Hematopoietic multipotent progenitor cell treated with erythropoietin and hydrocortisone succinate and interleukin-3 and kit ligand, for 4 days (in vitro differentiated cells): ENCODE measurements at places on chromosomes 3 and 15.

DNA sequence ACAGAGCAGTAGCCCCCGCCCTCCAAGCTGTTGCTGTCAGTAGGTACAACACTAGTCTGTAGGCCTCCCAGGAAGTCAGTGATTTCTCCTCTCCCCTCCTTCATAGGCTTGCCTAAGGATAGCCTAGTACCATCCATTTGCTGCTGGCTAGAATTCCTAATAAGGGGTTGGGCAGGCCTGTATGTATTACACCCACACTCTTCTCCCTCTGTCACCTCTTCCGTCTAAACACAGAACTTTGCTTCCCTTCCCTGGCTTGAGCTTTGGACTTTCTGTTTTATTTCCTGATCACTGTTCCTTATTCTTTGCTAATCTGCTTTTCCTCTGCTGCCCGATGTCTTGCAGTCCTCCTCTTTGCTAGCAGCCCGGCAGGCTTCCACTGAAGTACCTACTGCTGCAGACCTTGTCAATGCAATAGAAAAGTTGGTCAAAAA is 93.4 kb upstream of the UMPS start:
- DNase-seq, result no peak

GRCh38 chr15:28994831-28995596 is 109.2 kb downstream of the APBA2 start:
- DNase-seq, result peak; percentile 57

- DNase-seq, result no peak
These were observed 168.0 kb downstream of the FOXB1 start for GRCh38 chr15:60172143-60172542.

- peak; percentile 19 for DNase-seq
These were observed 47.1 kb downstream of the GOLIM4 start for GRCh38 chr3:168048414-168049330.

DNA sequence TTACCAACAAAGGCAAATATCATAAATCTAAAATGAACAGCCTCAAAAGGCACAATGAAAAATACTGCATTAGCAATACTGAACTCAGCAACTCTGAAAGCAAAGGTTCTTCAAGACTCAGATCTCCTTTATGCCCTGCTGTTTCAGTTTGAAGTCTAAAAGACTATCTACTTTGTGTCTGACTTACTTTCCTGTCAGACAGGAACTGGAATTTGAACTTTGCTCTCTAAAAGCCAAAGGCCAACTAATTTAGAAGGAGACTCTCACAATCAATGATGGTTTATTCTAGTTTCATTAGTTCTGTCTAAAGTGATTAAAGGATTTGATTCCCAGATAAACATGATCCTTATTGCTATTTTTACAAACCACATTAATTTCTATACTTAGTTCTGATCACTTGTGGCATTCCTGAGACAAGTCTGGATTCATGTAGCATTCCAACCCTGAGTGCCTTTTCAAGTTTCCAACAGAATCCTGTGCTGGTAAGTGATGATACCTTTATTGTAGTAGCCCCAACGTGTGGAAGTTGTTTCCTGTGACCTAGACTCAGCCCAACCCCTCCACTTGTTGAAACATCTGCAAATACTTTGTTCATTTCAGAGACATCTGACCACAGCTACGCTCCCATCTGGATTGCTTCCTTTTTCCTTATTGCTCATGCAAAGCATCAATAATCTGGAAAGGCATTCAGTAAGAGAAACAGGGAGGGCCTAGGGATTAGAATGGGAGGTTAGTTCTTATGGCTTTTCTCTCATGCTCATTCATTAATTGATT is 14.9 kb upstream of the LEKR1 start:
- DNase-seq, result no peak

- no peak for DNase-seq
These were observed 139.5 kb downstream of the ADAMTS9 start for GRCh38 chr3:64548200-64548889.

DNA sequence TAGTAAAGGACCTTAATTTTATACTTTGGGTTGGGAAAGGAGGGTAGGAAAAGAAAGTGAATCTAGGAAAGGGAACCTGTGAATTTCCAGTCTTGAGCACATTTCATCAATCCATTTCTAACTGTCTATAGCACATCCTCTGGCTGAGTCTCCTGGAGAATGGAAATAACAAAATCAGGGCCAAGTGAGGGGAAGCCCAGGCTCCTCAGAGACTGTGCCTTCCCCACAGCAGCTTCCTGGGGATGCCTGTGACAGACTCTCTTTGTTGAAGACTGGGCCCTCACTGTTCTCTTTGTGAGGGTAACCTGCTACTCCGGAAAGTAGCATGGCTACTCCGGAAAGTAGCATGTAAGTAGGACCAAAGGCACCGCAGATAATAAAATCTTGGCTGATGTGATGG is 22.6 kb upstream of the CSPG5 start:
- no peak for DNase-seq

- DNase-seq, result no peak
These were observed 185.2 kb upstream of the RGMA start for GRCh38 chr15:93274257-93274656.

GRCh38 chr3:23821858-23822257 is 16.1 kb downstream of the UBE2E1 start:
- DNase-seq, result no peak

- no peak for DNase-seq
These were observed 63.0 kb upstream of the TSC22D2 start for GRCh38 chr3:150345021-150345538.

DNA sequence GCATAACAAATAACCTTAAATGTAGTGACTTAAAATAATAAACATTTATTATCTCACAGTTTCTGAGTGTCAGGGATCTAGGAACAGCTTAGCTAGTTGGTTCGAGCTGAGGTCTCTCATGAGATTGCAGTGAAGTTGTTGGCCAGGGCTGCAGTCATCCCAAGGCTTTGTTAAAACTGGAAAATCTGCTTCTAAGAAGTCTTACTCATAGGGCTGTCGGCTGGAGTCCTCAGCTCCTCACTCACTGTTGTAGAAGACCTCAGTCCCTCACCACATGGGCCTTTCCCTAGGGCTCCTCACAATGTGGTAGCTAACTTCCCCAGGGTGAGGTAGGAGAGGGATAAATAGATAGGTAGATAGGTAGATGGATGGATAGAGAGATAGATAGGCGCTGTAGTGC is 20.8 kb upstream of the SLC7A14 start:
- DNase-seq, result no peak

DNA sequence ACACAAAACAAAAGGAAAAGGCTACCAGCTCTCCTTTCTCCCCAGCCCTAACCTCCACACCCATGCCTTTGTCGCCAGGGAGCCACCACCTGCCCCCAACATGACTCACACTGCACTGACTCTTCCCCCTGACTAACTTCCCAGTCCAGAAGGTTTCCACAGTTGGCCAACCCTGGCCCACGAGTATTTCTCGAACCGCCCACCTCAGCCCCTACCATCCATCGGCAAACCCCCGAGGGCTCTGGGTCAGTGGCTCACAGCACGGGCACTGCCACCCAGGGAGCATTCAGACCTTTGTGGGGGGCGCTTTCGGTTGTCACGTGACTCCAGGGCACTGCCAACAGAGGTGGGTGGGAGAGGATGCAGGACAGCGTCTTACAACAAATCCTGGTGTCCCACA is 152.3 kb downstream of the LRRC28 start:
- DNase-seq, result no peak

- no peak for DNase-seq
These were observed 587.7 kb upstream of the NR2F2 start for GRCh38 chr15:95742836-95743235.

- DNase-seq, result no peak
These were observed 39.5 kb upstream of the ATP2C1 start for GRCh38 chr3:130854208-130854864.

DNA sequence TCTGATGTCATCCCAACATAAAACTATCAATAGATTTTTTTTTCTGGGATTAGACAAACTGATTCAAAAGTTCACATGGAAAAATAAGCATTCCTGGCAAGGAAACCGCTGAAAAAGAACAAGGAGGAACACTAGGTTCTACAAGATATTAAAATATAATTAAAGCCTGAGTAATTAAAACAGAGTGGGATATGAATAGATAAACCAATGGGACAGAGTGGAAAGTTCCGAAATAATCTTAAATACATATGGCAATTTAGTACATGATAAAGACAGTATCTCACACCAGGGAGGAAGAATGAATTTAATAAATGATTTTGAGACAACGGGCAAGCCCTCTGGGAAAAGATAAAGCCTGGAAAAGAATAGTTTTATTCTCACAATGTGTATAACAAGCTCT is 4.7 kb downstream of the GLDN start:
- no peak for DNase-seq

GRCh38 chr15:81001152-81002008 is 657 bp downstream of the TLNRD1 start:
- peak; percentile 64 for DNase-seq

DNA sequence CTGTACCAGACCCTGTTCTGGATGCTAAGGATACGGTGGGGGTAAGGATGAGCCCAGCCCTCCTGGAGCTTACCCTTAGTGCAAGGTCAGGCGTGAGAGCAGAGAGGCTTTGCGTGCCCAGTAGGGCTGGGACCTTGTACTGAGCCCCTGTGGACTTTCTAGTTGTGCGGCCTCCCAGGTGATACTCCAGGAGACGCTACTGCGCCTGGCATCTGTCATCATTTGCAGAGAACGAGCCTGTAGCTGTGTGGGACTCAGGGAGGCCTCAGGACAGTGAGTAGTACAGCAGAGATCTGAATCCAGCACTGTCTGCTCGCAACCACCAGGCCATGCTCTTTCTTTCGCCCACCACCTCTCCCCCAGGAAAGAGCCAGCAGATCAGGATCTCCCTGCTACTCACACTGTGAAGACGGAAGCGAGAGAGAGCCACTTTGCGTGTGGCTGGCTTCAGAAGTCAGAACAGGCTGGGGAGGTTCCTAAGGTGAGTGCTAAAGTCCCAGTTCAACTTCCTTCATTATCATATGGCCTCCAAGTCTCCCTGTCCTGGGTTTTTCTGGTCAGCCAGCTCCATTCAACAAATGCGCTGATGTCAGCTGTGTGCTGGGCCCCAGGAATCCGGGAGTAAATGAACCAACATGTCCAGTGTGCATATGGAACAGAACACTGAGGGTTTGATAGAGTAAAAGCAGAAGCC is 38.2 kb upstream of the ITGA11 start:
- no peak for DNase-seq

DNA sequence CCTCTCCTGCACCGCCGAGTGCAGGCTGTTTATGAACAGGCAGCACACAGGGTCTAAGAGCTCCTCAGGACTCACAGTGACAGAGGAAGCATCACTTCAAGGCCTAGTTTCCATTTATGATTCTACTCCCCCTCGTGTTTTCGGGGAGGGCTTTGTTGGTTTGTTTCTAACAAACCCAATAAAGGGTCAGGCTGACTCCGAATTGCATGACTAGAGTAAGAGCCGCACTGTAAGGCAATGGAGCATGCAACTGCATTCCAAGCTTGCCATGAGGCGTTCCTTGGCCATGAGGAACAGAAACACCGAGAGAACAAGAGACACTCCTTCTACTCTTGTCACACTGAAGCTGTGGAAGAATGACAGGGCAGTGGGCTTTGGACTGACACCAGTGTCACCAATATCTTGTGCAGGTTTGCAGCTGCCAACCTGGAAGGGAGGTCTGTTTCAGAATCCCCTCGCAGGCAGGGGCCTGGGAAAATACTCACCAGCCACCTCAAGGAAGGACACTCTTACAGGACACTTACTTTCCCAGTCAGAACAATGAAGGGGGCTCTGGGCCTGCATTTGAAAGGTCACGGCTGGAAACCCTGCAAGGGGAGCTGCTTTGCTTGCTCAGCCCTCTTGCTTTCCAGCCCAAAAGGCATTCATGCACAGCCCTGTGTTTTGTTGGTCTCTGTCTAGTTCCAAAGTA is 96.8 kb downstream of the ADAMTS17 start:
- DNase-seq, result no peak

DNA sequence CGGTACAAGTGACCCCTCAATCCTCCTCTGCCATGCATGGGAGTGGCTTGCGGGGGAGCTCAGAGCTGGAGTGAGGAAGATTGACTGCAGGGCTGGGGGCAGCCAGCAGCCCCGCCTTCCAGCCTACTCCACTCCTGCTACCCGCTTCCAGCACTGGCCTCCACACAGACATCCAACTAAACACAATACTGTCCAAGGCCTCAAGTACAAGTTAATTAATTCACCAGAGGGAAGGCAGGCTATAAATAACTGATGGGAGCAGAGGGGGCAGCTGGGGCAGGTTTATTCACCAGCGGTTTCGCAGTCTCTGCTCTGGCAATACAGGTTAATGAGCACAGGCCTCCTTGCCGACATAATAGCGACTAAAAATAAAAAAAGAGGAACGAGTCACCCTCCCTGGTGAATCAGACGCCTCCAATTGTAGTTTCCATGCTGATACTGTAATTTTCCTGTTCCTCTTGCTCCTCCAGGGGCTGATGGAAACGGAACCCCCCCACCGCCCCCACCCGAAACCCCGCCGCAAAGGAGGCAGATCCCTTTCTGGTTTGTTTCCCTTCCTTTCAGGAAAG is 166.4 kb upstream of the TLE3 start:
- peak; percentile 61 for DNase-seq

GRCh38 chr15:71630475-71630809 is 179.9 kb upstream of the NR2E3 start:
- no peak for DNase-seq

DNA sequence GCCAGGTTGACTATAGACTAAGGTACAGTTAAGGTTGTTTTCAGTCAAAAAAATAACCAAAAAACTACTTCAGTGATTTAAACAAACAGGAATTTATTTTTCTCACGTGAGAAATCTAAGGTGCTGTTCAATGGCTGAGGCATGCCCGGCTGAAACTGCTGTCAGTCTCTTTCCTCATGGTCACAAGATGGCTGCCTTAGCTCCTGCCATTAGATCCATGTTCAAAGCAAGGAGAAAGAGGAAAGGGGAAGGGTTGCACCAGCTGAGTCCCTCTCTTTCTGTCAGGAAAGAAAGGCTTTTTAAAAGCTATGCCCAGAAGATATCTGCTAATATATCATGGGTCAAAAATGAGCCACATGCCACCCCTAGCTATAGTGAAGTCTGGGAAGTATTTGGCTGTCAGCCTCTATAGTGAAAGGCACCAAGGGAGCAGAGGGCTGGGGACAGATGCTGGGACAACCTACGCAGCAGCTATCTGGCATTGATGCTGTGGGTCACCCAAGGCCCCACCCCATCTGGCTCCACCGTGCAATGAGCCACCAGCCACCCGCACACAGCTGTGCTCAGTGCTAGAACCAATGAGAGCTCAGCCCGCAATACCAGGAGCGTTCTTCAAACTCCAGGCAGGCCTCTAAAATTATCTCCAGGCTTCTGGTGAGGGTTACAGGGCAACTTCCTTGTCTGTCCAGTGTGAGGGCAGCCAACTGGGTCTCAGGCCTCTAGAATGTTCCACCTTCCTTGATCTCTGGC is 64.7 kb upstream of the GATA2 start:
- no peak for DNase-seq
